ENCODE measurements at places on chromosomes 11 and 22.

GRCh38 chr11:120211522-120212258 lies 858 bp downstream of the OAF start:
- no peak for DNase-seq

- no peak for DNase-seq
These were observed 58.3 kb upstream of the CYP2D6 start for GRCh38 chr22:42188808-42189447.

- no peak for DNase-seq
These were observed 869.6 kb downstream of the JRKL start for GRCh38 chr11:97259434-97259833.

DNA sequence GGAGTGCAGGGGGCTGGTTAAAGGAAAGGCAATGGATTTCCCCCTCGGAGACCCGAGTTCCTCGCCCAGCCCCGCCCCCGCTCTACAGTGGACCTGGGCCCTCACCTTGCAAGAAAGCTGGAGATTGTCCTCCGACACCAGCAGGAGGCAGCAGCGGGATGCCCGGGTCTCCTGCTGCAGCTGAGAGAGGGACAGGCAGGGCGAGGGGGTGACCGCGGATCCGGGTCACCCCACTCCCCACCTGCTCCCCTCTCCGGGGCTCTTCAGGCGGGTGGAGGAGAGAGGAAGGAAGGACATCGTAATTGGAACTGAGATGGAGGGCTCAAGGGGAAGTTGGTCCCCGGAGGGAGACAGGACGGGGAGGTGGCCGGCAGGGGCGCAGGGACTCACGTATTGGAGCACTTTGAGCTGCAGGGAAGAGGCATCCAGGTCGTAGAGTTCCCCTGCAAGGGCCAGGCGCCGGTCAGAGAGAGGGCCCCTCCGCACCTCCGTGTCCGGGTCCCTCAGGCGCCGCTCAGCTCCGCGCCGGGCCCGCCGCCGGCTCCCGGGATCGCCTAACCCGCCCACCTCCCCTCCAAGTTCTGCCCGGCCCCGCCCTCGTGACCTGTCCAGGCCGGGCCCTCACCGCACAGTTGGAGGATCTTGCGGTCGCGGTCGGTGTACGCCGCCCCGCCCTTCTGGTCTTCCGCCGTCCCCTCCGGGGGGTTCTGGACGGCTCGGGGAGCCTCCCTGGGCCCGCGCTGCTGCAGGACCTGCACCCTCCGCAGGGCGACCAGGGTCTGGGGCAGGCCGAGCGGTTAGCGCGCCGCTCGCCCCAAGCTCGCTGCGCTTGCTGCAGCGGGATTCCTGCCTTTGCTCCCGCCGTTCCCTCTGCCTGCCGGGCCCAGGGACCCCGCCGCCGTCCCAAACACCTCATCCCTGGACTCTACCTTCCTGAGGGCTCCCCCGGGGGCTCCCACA lies 84.1 kb downstream of the PDE2A start:
- no peak for DNase-seq

DNA sequence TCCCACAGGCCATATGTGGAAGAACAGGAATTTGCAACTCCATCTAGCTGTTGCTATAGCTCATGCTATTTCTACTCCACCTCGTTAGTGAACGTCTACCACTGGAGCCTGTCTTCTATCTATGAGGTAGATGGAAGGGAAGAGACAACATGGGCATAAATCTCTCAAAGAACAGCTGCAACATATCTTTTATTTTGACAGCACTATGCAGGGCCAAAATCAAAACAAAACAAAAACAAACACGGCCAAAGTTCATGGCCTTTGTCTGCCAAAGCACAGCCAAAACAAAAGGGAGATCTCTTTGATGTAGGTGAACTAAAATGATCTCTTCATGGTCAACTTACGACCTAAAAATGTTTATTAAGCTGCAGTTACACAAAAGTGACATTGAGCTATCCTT lies 215.2 kb upstream of the MPPED2 start:
- no peak for DNase-seq

- DNase-seq: no peak
These were observed 1.0 kb downstream of the CUL5 start for GRCh38 chr11:108009497-108010370.

DNA sequence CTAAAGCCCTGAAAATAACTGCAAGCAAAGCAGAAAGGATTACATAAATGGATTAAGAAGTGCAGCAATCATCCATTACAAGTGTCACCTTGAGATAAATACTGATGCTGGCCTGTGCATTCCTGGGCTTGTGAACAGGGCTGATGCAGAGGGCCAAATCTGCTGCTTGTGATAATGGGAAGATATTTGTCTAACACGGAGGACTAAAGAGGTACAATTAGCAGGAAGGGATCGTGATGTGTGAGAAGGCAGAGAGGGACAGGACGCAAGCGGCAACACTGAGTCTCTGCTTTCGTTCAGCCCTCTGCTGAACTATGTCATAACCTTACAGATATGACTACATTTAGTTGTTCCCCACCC lies 107.7 kb upstream of the DDI1 start:
- no peak for DNase-seq

DNA sequence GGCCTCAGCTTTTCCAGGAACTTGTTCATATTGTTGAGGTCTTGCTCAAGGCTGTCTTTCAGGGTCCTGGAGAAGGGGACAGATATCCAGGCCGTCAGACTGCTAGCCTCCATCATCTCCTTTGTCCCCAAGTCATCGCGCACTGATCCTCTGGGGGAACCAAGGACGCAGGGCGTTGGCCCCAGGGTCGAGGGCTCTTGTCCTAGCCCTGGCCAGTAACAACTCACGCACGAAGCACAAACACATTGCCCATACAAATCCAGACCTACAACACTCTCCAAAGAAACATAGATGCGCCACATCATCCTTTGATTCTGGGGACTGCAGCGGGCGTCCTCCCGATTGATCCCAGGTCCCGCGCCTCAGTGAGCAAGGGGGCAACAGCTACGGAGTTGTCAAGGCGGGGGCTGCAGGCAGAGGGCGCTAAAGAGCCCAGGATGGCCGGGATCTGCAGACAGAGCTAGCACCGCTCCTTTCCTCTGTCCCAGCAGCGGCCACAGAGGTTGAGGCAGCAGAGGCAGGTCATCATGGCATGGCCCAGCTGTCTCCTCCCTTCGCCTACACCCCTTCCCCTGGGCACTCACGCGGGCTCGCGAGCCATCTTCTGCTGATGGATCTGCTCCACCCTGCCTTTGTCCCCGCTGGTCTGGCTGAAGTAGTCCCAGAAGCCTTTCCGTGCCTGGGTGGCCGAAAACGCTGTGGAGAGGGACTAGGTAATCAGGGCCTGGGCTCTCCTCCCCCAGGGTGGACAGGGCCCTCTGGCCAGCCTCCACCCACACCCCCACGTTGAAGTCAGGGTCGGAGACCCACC lies 472 bp downstream of the APOA5 start:
- peak; percentile 40 for DNase-seq

GRCh38 chr11:71383461-71383860 lies 64.7 kb downstream of the DHCR7 start:
- DNase-seq: no peak

DNA sequence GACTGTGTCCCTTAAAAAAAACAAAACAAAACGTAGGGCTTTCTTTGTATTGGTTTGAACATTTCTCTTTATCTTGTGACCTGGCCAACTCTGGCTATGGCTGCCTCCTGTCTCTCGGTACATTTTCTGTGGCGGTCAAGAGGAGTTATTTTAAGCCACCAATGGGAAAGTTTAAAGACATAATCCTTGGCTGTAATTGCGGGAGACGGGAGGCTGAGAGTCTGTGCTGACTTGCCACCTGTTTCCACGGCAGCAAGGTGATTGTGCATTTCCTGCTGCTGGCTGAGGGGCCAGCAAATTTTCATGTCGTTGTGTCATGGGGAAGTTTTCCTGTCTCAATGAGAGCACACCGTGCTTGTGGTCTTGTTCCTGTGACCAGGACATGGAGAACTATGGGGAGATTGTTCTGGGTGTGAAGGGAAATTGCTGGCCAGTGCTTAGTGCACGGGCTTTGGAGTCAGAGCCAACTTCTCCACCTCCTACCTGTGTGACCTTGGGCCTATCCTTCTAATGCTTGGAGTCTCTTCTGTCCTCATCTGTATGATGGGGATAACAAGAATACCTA lies 11.0 kb downstream of the PTPRJ start:
- peak; percentile 74 for DNase-seq

DNA sequence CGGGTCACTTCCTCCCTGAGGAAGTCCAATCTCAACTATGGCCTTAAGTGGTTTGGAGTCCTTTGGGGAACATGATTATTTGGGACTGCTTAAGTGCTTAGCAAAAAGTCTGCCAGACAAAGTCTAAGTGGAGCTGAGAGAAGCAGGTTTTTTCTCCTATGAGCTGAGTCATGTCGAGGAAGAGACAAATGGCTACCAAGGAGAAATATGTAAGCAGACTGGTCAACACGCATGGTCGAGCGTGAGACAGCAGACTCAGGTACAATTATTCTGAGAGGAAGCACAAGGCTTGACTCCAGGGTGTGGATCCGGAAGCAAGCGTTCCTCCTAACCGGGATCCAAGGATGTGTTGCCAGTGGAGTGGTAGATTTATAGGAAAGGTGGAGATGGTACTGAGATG lies 30.6 kb downstream of the UBASH3B start:
- DNase-seq: no peak

- no peak for DNase-seq
These were observed 78.3 kb upstream of the AKIP1 start for GRCh38 chr11:8832571-8833260.

- no peak for DNase-seq
These were observed 36.2 kb downstream of the LMO1 start for GRCh38 chr11:8227156-8228152.

DNA sequence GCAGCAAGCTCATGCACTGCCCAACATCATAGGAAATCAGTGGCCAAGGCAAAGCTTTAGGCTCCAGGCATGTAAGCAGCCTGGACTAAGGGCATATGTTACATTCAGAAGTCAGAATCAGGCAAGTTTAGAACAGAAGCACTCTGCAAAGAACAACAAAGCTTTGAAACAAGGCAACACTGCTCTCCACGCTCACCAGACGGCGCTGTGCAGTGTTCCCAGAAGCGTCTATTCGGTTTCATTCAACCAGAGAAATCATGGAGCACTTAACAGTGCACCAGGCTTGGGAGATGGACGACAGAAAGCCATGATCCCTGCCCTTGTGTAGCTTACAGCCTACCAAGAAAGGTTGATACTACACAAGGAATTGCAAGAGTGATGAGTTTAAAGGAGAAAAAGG lies 555.8 kb downstream of the BUD13 start:
- peak; percentile 24 for DNase-seq

GRCh38 chr11:7436657-7437056 lies 48.6 kb upstream of the OLFML1 start:
- DNase-seq: no peak

GRCh38 chr11:37748641-37749040 lies 1150.6 kb upstream of the RAG2 start:
- DNase-seq: no peak

GRCh38 chr11:36295926-36296325 lies at the start of gene PRR5L:
Gene PRR5L (plus strand): TSS chr11:36296288. CDS start chr11:36401122, 104,834 bp downstream.
- DNase-seq: no peak

DNA sequence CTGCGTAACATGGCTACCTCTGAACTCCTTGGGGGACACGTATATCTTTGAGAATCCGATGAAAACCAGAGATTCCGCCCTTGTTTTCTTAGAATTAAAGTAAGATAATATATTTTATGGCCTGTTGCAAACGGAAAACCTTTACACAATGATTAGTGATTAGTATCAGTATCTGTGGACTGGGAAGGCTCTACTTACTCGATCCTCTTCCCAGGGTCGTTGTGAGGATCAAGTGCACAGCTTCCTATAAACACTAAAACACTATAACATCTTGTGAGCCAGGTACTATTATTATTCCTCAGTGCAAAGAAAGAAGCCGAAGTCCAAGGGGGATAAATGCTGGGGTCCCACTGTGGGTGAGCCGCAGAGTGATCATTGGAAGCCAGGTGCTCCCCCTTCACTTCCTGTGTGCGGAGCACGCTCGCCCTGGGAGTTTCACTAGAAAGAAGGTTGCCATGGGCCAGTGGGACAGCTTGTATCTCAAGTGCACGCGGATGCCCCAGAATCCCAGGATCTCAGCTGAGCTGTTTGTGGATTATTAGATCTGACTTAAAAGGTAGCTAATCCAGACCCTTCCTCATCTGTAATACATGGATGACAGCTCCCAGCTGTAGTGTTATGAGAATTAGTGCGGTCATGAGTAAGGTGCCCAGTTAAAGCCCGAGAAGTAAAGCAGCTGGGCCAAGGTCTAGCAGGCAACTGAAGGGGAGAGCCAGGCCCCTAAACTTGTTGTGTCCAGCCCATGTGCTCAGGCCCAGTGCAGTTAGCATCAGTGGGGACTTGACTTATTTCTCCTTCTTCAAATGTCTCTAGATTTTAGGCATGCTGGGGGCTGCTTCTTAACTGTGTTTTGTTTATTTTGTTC lies 839 bp downstream of the CBY1 start:
- peak; percentile 6 for DNase-seq

- DNase-seq: no peak
These were observed 9.4 kb downstream of the TREH start for GRCh38 chr11:118670063-118670462.

DNA sequence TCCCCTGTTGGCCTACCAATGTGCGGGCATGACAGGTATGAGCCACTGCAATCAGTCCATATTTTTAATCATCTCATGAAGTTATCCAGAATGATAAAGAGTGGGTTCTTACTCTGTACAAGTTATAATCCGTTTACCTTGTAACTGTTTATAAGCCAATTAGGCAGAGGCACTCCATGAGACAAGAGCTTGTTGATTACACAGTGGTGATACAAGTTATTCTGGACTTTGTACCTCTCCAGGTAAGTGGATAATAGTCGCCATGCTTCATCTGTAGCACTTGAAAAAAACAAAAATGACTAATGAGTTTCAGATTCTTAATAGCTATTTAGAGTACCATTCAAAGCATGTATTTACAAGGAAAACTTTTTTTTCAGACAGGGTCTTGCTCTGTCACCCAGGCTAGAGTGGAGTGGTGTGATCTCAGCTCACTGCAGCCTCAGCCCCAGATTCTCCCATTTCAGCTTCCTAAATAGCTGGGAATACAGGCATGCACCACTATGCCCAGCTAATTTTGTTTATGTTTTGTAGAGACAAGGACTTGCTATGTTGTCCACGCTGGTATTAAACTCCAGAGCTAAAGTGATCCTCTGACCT lies 17.7 kb upstream of the FNBP4 start:
- DNase-seq: no peak

DNA sequence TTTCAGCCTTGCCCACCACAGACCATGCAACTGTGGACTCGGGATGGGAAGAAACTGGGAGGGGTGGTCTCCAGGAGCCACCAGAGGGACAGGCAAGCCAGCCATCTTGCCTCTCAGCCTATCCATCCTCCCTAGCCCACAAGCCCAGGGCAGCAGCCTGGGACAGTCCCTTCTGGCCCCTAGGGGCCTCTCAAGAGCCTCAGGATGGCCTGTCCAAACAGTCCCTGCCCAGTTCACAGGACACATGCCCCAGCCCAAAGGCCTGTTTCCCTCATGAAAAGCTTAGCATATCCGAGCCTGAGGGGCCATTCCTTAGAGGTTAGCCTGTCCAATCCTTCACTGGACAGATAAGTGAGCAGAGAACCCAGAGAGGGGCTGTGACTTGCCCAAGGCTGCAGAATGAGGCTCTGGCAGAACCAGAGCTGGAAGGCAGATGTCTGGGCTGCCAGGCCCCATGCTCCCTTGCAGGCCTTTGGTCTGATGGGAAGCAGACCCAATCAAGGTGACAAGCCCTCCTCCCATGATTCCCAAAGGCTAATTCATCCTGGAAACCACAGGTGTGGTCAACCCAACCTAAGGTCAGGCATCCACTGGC lies 28.2 kb downstream of the LRRC10B start:
- DNase-seq: no peak

- DNase-seq: no peak
These were observed 6.9 kb downstream of the SLC16A8 start for GRCh38 chr22:38077096-38077495.

Data from SHP77 treated with DMSO at 0.1 percent for 48 hours (cell line).